NCI-H1436 (cell line): ENCODE measurements at places on chromosomes 12 and 14.

DNA sequence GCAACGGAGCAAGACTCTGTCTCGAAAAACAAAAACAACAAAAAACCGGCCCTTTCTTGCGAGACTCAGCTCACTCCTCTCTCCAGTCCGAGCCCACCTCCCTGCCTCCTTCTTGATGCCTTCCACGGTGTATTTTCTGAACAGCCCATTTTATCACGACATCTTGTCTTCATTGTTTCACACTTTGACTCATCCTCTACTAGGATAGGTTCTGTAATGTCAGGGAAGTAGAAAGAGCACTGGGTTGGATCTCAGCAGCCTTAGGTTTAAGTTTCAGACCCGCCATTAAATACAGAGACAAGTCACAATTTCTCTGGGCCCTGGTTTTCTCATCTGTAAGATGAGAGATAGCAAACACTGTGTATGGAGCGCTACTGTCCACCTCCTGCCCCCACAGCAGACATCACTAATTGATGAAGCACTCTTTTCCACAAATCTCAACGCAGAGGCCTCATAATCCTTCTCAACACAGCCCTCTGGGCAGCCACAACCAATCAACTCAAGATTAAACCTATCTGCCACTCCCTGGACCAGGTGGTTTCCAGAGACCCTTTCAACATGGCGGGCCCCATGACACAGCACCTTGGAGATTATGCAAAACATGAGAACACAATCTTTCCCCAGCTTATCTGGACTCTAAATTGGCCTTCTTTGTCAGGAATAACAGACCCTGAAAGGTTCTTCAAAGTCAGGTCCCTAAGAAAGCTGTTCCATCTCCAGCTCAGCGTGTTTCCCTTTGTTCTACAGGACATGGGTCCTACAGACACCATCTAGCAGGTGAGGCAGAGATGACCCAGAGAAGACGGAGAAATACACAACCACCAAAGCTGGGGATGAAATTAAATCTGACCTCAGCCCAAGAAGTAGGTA, 35.6 kb downstream of the CCDC88C start:
- no peak for DNase-seq

GRCh38 chr14:87002776-87003175, 990.2 kb downstream of the GALC start:
- no peak for DNase-seq

GRCh38 chr14:60275932-60276331, 26.9 kb downstream of the PPM1A start:
- DNase-seq: no peak

GRCh38 chr14:85118274-85118673, 411.7 kb upstream of the FLRT2 start:
- no peak for DNase-seq

DNA sequence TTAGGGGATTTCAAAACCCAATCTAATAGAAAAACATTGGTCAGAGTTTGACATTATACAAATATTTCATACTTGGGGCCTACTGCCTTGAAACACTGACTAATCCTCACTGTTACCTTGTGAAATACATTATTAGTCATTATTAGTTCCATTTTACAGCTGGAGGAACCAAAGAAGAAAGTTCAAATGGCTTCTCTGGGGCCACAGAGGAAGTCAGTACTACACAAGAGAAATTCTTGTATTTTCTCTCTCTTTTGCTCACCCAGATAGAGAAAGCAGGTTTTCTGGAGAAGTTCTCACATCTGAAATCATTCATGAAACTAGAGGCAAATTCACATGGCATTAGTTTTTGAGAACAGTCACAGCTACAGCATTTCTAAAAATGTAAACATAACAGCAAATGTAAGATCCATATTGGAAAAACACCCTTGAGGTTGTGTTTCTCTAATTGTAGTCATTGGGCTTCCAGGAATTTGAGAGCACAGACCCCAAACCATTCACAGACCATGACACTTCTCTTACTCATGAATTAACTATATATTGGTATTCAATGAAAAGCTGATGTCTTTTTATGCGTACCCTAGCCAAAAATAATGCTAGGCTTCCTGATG, 83.0 kb downstream of the LLPH start:
- DNase-seq: no peak
